ENCODE measurements at places on chromosomes 2 and 18. TPM values are rescaled to one million over a fixed set of nuclear protein-coding genes. Genes with fewer than 3 reads are reported as not detected.
A peak's percentile ranks its signal among the peaks of the same experiment; 100 is the strongest.

DNA sequence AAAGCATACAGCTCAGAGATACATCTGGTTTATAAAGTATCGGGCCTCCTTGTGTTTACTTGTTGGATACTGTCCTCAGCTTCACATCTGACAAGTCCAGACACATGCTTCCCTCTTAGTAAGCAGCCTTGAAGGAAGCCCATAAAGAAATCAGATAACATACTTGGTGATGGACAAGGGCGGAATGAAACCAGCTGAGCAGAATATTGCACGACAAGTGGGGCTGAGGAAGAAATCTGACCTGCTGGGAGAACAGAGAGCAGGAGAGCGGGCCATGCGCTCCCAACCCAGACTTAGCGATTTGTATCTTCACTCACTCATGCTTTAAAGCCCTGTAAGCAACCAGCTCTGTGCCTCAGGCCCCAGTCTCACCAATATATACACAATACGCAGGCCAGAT is 208.4 kb downstream of the CDH20 start:
- DNase-seq, result no peak

DNA sequence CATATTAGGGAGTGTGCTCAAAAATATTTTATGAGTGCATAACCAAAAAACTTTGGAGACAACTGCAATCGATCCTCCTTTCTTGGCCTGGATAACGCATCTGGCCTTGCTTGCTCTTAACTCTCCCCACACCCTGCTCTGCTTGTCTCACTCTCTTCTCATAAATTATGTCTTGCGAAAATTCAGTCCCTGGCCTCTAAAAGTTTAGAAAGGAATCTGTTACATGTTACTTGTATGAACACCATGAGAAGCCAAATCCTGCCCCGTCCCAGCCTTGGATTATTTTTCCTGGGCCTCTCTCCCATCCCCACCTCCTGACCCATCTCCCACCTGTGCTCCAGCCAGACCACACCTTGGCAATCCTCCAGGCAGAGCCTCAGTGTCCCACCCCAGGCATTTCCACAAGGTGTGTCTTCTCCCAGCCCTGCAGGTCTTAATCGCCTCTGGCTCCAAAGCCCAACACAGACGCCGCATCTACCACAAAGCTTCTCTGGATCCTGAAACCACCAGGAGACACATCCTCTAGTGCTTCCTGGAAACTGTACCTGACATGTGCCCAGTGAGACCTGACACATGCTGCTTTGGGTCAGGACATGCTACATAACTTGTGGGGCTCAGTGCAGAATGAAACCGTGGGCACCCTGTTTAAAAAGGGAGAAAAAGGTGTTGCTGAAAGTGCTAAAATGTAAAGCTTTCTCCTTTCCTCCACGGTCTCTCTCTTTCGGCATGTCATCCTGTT is 99.6 kb upstream of the ST3GAL5 start:
- no peak for DNase-seq

DNA sequence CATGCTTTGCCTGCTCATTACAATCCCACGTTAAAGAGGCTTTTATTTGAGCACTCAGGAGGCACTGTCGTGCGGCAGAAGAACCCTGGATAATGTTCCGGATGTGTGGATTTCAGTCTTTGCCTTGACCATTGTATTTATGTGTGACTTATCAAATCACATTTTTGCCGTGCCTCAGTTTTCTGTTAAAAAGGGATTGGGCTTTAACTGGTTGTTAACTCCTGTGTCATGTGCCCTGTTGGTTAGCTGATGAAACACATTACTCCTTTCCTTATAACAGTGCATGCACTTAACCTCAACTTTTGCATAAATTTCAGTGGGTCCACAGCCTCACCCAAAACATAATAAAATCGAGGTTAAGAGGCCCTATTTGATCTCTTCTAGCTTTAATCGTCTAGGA is 52.7 kb downstream of the NAB1 start:
- DNase-seq, result no peak

DNA sequence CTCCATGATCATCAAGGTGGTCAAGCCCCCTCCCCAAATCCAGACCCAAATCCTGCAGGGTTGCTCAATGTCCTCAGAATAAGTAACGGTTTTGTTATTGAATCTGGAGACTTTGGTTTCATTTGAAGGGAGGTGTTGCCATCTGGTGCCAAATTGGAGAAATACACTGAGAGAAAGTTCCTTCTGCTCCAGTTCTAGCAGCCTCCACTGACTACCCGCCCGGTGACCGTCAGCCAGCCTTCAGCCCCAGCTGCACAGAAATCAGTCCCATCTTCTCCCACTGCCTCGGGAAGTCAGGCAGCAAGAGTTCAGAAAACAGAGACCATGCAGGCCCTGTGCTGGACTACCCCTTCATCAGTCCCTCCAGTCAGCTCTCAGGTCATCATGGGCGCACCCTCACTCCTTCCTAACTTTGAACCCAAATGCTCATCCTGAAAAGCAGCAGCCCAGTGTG is 38.7 kb downstream of the PKDCC start:
- peak; percentile 65 for DNase-seq

- no peak for DNase-seq
These were observed 1271.7 kb downstream of the CNTNAP5 start for GRCh38 chr2:125296742-125297141.

DNA sequence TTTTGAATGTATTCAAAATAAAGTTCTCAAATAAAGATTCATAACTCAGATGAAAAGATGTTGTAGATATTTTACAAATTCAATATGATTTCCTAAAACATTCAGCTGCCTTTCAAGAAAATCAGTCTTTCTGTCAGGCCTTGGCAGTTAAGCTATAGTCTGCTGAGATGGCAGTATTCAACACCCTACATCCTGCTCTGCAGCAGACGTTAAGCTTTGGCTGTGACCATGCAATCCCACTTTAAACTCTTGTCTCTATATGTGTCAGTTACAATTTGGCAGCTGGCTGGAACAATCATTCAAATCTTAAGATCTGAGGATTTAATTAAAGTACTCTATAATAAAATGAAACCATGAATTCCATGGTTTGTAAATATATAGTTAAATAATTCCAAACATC is 567.3 kb upstream of the ZNF804A start:
- no peak for DNase-seq

- no peak for DNase-seq
These were observed 173.1 kb upstream of the ID2 start for GRCh38 chr2:8508766-8509165.

- no peak for DNase-seq
These were observed 130.2 kb downstream of the NCKAP5 start for GRCh38 chr2:133438026-133438425.

GRCh38 chr18:51107082-51107481 is 77.1 kb downstream of the SMAD4 start:
- DNase-seq, result no peak

GRCh38 chr18:48573632-48574283 is 34.9 kb downstream of the CTIF start:
- no peak for DNase-seq

GRCh38 chr2:216474925-216475670 is 23.5 kb upstream of the RPL37A start:
- DNase-seq, result no peak

DNA sequence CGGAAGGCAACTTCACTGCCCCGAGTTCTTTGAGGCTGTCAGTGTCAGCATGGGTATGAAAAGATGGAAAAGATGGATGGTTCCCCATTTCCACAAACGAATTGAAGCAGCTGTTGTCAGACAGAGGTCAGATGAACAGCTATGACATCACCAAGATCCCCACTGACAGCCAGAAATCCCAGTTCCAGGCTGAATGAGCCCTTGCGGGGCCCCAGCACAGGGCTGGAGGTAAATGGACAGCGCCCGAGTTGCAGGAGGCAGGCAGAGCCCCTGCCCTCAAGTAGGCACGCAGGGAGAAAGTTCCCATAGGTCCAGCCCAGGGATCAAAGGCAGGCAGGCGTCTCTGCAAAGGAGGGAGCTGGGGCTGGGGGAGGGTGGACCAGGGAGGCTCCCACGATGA is 169.5 kb upstream of the AGAP1 start:
- DNase-seq, result no peak

- no peak for DNase-seq
These were observed 22.0 kb upstream of the RPL31 start for GRCh38 chr2:100980046-100980445.

DNA sequence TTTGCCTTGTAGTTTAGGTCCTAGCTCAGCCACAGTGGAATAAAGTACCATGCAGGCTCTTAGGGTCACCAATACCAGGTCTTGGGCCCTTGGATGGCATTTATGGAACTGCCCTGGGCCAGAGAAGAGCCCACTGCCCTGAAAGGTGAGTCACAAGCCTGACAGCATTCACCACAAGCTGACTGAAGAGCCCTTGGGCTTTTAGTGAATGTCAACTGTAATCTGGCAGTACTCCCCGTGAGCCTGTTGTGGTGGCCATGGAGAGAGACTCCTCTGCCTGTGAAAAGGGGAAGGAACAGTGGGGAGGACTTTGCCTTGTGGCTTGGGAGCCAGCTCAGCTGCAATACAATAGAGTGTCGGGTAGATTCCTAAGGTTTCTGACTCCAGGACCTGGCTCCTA is 1389.7 kb downstream of the DSC3 start:
- DNase-seq, result no peak

- DNase-seq, result no peak
These were observed 27.2 kb downstream of the SERPINB8 start for GRCh38 chr18:63997041-63997440.

DNA sequence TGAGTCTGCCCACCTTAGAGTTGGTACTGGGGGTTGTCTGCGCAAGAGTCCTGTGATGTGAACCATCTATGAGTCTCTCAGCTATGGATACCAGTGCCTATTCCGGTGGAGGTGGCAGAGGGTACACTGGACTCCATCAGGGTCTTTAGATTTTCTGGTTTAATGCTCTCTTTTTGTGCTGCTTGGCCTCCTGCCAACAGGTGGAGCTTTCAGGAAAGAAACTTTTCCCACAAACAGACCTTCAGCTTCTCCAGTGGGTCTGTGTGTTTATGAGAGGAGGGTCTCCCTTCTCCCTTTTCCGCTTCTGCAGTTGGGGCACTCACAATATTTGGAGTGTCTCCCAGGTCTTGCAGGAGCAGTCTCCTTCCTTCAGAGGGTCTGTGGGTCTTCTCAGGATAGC is 1721.9 kb upstream of the SLC39A10 start:
- DNase-seq, result no peak

DNA sequence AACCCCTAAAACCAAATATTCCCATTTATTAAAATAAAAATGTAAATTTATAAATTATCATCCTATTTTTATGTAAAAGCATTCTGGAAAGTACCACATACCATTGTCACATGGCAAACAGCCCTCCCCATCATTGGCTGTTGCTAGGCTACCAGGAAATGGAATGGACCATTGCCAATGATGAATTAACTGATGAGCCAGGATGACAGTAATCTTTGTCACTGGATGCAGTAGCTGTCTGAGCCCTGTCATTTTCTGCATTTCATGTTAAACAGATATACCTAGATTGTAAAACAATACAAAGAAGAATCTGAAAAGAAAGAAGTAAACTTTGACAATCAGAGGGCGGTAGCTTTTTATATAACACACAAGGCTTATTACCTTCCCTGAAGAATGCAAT is 641.4 kb downstream of the BCL11A start:
- DNase-seq, result no peak

- no peak for DNase-seq
These were observed 277.1 kb downstream of the PIEZO2 start for GRCh38 chr18:10872304-10872703.

- DNase-seq, result no peak
These were observed 752.6 kb upstream of the ID2 start for GRCh38 chr2:7929281-7929680.

DNA sequence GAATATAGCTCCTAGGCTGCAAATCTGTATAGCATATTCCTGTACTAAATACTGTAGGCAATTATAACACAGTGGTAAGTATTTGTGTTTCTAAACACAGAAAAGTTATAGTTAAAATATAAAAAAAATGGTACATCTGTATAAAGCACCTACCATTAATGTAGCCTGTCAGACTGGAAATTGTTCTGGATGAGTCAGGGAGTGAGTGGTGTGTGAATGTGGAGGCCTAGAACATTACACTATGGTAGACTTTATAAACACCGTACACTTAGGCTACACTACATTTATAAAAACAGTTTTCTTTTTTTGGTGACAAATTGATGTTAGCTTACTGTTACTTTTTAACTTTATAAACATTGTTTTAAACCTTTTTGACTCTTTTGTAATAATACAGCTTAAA is 226.3 kb downstream of the CCDC85A start:
- no peak for DNase-seq

DNA sequence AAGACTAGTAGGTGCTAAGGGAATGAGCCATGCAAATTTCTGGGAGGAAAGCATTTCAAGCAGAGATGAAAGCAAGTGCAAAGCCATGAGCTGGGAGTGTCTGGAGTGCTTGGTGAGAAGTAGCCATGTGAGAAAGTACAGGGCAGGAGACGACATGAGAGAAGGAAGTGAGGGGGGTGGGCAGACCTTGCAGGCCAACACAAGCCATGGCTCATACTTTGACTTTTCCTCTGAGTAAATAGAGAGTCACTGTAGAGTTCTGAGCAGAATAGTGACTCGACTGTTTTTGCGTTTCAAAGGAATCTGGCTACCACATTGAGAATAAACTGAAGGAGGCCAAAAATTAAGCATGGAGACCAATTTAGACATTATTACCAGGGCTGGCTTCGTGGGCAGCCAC is 42.2 kb downstream of the SCN2A start:
- DNase-seq, result no peak

DNA sequence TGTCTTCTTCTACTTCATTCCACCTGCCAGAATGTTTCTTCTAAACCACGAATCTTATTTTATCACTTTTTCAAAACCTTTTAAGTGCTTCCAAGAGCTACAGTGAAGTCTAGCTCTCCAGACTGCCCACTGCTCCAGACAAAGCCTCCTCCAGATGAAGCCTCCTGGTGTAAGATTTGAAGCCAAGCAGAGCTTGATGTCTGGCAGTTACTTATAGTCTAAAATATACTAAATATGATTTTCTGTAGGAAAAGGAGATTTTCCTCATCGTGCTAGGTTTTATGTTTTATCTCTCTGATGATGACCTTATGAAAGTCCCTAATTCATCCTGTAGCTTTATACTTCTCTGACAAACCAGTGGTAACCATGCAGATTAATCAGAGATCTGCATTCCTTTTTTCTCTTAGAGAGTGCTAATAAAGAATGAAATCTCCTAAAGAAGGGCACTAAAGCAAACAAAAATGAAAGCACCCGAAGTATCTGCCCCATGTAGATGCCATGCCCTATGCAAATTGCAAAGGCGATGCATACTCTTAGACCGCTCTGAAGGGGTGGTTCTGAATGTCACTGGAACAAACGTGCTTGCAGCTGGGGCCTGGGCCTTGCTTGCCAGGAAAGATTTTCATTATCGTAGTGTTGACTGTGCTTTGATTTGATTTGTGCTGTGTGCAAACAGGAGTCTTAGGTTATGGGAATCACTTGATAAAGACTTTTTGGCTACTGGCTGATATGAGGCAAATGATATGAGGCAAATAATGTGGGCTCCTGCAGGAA is 314.2 kb downstream of the PID1 start:
- peak; percentile 65 for DNase-seq

GRCh38 chr2:215435280-215435869 is 493 bp downstream of the FN1 start:
- DNase-seq, result no peak

Gene TMEM178A
- total RNA-seq, result 0.10 TPM

Gene GNLY
- total RNA-seq, result not detected

Gene DSG1
- not detected for total RNA-seq

Gene CD226
- total RNA-seq, result 0.49 TPM

Gene TGOLN2
- total RNA-seq, result 101 TPM

Gene ZSWIM2
- not detected for total RNA-seq

Gene C2orf78
- not detected for total RNA-seq
